Cardiac septum (tissue), 1 donor: ENCODE measurements at places on chromosomes 2 and 18.

GRCh38 chr2:204274991-204275390 is 270.3 kb upstream of the PARD3B start:
- DNase-seq, result no peak

DNA sequence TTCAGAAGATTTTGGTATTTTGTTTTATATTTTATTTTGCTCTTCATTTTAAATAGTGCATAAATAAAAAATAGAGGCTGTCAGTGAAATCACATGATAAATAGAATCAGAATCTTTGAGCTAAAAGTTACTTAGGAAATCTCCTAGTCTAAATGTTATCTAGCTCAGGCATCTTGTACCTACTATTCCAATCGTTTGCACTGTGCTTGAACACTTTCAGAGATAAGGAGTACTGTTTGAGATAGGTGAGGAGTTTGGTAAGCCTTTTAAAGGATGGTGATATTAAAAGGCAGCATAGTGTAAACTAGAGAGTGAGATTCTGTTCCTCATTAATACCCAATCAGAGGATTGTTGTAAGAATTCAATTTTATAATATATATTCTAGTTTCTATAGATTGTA is 157.2 kb upstream of the MYO3B start:
- DNase-seq, result no peak

DNA sequence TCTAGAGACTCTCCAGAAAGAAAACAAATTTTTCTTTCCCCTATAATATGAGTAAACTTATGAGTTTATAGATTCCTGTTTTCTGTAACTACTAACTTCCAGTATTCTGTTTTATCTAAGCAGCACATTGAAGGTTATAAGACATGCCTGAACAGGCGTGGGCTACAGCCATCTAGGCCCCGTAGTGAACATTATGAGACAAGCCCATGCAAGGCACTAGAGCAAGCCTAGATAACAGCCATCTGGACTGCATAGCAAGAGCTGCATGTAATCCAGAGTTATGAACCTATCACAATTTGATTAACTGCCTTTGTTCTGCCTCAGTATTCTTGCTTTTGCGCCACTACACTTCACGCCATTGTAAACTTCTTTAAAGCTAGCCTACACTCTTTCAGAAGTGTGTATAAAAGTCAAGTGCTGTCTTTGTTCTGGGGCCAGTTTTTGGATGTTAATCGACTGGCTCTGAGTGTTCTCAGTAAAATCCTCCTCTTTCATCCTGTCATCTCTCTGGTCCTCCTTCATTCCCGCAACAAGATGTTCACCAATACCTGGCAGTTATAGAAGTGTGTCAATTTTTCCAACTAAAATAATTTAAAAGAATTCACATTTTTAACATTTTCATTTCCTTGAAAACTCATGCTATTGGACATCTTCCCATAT is 3.0 kb upstream of the SULT1C3 start:
- no peak for DNase-seq

DNA sequence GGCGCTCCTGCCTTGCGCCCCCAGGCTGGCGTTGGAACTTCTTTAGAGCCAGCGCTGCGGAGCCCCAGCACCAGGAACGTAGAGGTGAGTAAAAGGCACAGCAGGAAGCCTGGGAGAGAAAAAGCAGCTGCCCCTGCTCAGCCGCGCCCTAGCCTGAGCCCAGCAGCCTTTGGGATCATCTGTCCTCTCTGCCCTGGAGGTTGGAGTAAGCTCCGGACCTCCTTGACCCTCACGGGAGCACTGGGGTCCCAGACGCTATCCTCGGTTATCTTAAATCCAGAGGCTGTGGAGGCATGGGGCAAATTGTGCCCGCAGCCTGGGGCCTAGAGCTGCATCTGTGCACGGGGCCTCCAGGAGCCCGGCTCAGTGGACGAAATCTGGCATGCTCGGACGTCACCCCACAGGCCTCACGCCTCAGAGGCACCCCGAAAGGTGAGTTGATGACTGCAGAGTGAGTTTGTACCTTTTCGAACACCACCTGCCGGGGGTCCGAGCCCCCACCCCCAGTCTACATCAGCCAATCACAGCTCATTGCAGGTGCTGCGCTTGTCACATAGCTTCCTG is 1.6 kb upstream of the SLC66A2 start:
- peak; percentile 70 for DNase-seq

- DNase-seq, result no peak
Measured at GRCh38 chr2:88049622-88050021, 6.0 kb downstream of the KRCC1 start.

DNA sequence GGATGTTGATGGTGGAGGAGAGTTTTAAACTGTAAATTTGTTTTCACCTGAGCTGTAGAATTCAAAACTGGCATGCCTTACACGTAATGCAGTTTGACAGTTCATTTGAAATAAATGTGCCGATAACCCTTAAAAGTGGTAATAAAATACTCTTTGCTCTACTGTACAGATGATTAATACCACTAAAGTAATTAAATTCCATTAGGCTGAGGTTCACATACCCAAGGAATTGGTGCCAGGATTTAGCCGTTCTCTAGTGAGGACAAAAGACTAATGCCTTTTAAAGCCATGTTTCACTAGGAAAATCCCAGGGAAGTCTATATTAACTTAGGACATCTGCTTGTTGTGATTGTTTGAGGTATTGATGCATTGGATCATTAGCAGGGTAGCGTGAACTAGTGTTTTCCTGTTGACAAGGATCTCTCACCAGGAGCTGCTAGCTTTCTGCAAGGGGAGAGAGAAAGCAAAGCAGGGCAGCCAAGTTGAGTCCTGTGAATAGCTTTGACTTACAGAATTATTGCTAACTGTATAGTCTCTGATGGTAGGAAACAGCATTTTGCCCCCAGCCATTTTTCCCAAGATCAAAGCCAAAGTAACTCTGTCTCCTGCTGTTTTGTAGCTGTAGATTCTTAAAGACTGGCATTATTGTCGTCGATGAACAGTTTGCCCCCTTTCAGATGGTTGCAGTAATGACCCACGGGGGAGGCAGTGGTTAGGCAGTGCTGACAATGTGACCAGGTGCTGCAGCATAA is 280.9 kb upstream of the FANCL start:
- no peak for DNase-seq

DNA sequence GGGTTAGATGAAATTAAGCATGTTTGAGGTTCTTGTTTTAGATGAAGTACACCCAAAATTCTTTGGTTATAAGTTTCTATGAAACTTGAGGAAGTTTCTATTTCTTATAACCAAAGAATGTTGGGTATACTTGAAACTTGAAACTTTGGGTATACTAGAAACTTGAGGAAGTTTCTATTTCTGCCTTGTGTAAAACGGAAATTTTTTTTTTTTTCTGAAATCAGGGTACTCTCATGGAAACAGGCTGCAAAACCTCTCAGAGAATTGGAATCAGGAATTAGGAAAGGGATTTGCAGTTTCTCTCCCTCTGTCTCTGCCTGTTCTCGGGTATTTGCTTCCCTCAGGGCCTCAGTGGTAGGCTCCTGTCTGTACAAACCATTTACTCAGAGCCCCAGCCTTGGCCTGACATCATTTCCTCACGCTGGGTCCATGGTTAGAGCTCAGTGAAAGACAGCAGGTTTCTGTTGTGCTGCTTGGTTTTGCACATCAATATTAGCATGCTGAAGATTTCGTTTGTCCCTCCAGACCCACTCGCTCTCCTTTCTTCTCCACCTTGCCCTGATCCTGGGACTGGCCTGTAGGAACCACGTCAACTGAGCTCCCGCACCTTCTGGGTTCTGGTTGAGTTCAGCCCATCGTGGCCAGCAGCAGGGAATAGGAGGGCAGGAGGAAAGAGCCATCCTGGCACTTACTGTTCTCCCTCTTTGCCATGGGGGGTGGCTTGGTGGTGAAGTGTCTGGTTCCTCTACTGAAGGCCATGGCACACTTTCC is 106.4 kb downstream of the POLR1A start:
- DNase-seq, result peak; percentile 65

DNA sequence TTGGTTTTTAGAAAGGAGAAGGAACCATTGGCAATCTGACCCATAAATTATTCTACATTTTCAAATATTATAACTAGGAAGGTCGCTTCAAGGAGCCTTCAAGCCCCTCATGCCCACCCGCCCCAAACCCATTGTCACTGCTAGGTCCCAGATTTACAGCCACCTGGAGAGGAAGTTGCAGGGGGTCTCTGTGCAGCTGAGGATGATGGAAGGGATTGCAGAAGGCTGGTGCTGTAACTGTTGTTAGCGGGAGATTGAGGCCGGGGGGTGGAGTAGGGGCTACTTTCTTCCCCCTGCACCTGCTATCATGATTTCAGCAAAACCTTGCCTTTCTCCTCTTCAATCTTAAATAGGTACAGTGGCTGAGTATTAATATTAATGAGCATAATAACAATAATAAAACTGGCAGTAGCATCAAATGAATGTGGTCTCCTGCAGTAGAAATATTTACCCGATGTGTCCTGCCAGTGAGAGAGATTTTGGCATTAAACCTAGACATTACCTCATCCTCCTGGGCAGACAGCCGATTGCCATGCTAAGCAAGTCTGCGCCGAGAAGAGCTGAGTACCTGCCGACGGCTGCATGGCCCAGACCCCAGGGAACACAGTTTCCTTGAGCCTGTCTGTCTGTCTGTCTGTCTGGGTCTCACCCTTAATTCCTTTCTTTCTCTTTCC is 225.4 kb downstream of the FAM210A start:
- DNase-seq, result peak; percentile 81

DNA sequence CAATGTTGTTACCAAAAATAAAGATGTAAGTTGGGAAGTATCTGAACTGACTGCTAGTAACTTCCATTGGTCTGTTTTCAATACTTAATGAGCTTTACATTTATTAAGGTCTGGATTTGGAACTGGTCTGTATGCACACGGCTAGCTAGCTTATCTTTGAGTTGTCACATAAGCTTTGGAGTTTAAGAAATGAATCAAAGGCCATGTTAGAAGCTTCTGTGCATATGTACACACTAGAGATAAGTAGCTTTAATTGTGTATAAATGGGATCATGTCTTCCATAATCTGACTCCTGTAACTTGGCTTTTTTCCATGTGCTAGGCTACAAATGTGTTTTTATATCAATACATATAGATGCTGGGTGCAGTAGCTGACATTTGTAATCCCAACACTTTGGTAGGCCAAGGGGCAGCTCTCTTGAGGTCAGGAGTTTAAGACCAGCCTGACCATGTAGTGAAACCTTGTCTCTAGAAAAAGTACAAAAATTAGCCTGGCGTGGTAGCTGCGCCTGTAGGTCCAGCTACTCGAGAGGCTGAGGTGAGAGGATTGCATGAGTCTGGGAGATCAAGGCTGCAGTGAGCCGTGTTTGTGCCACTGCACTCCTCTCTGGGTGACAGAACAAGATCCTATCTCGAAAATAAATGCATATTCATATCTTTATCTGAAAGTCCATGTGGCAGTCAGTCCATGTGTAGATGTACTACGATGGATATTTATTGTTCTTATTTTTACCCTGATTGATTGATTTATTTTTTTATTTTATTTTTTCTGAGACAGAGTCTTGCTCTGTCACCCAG is 27.2 kb downstream of the ATIC start:
- no peak for DNase-seq

DNA sequence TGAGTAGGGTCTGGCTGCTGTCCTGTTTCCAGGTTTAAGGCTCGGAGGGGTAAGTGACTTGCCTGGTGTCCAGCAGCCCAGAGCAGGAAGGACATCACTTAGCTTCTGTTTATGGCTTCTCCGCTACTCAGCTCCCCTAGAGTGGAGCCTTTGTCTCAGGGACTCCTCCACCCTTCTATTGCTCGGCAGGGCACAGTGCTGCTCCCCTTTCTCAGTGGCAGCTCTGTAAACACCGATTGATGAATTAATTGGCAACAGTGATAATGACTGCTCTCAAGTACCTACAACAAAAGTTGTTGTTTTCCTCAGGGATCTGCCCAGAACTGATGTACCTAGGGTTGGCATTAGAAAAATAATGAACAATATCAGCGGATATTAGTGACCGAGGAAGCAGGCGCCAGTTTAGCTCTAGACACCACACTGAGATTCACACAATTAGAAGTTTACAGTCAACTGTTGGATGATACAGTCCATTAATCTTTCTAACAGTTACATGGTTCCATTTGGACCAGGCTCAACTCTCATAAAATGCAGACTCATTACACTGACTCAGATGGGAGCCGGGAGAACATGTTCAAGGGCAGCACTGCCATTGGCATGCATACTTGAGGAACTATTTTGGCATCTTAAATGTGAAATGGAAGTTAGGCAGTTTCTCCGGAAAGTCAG is 265.7 kb downstream of the MTX2 start:
- no peak for DNase-seq

DNA sequence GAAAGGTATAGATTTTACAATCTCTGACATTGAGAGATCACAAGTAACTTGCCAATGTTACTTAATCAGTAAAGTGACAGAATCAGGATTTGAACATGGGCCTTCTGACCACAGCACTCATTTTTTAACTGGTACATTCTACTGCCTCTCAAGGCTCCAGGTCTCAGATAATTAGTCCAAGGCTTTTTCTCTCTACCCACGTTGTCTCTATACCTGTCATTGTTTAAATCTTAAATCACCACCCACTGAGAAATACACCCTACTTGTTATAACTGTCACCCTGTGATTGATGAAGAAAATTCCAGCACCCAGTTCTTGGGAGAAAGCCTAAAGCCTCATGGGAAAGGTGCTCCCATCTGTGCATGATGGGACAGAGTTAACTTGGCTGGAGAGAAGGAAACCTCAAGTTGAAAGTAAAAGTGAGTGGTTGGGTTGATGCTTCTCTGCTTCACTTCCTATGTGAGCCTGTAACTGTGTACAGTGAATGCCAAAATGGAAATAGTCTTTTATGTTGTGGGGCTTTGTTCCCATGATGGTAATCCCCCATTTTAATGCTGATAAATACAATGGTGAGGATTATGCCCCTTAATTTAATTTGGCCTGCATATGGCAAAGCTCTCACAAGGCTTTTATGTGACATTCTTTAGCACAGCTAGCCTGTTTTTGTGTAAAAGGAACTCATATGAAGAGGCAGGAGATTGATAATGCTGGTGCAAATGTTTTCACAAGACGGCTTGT is 190.1 kb upstream of the SP5 start:
- DNase-seq, result no peak
